ENCODE measurements at places on chromosomes 13 and 19. TPM values are rescaled to one million over a fixed set of nuclear protein-coding genes. Genes with fewer than 3 reads are reported as not detected.

DNA sequence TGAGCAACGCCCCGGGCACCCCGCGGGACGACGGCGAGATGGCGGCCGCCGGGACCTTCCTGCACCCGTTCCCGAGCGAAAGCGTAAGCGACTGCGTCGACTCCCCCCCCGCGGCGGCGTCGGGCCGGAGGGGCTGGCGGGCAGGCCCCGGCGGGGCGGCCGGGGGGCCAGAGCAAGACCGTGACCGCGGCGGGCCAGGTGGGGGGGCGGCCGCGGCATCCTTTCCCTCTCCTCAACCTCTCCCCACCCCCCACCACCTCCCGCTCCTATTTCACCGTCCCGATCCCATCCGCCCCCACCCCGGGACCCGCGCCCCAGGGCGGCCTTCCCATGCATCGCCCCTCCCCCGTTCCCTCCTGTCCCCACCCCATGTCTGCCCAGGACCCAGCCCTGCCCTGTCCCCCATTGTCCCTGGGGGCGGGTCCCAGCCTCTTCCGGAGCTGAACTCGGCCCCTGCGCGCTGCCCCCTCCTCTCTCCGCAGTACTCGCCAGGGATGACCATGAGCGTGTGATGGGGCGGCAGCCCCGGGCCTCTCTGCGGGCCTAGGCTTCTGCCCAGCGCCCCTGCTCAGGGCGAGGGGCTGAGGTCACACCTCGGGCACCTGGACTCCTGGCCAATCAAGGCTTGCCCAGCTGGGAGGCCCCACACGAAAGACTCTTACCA, 4.1 kb downstream of the ISYNA1 start:
- peak overlapping the region; percentile 37 for H3K4me3 ChIP-seq
- H3K4me1 ChIP-seq: peaks cover 35% of the 10 kb centered on the region
- H3K27me3 ChIP-seq: no peaks in the 10 kb centered on the region
- H3K36me3 ChIP-seq: no peaks in the 10 kb centered on the region
- H3K27ac ChIP-seq: no peak overlapping the region

GRCh38 chr13:69553976-69554375, 553.6 kb upstream of the ATXN8OS start:
- no peaks in the 10 kb centered on the region for H3K4me1 ChIP-seq
- DNase-seq: no peak
- no peak overlapping the region for H3K27ac ChIP-seq
- no peaks in the 10 kb centered on the region for H3K36me3 ChIP-seq
- H3K27me3 ChIP-seq: no peaks in the 10 kb centered on the region

Gene PVR
- 182 TPM for total RNA-seq

GRCh38 chr19:51712461-51713081, 11.2 kb downstream of the HAS1 start:
- H3K4me3 ChIP-seq: no peak overlapping the region
- H3K27me3 ChIP-seq: no peaks in the 10 kb centered on the region
- no peaks in the 10 kb centered on the region for H3K36me3 ChIP-seq

GRCh38 chr19:48004236-48004635, 9.8 kb downstream of the ELSPBP1 start:
- no peaks in the 10 kb centered on the region for H3K4me1 ChIP-seq
- no peak overlapping the region for H3K27ac ChIP-seq
- no peaks in the 10 kb centered on the region for H3K36me3 ChIP-seq
- no peak overlapping the region for H3K4me3 ChIP-seq

DNA sequence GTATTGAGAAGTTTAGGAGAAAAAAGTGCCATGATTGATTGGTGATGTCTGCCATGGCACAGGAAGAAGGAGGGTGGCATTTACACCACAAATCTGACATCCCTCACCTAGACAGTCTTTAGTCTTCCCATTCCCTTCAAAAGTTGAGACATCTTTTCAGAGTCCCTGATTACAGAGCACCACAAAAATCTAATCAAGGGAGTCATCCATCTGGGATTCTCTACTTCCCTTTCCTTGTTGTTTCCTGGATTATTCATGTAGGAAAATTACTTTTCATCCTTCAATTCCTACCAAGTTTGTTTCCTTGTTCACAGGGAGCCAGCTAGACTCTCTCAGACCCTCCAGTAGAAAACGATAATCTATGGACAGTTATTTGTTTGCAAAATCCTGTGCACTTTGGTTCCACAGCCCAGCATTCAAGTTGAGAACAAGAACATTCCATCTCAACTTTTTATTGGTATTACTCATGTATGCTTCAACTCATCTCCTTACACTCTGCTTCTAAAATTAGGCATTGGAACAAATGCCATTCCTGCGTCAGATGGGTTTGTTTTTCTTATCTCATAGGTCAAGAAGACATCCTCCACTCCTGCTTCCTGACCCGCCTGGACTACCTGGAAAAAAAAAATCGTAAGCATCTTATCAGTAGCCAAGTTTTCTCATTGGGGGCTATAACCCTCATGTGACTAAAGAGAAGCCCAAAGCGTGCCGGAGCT, 259.9 kb downstream of the FOXO1 start:
- no peak for DNase-seq
- no peaks in the 10 kb centered on the region for H3K27me3 ChIP-seq
- no peak overlapping the region for H3K4me3 ChIP-seq
- no peaks in the 10 kb centered on the region for H3K36me3 ChIP-seq
- peak overlapping the region; percentile 63 for H3K27ac ChIP-seq
- H3K4me1 ChIP-seq: peaks cover 58% of the 10 kb centered on the region
